ENCODE measurements at places on chromosomes 7 and 10. TPM values are rescaled to one million over a fixed set of nuclear protein-coding genes. Genes with fewer than 3 reads are reported as not detected.

DNA sequence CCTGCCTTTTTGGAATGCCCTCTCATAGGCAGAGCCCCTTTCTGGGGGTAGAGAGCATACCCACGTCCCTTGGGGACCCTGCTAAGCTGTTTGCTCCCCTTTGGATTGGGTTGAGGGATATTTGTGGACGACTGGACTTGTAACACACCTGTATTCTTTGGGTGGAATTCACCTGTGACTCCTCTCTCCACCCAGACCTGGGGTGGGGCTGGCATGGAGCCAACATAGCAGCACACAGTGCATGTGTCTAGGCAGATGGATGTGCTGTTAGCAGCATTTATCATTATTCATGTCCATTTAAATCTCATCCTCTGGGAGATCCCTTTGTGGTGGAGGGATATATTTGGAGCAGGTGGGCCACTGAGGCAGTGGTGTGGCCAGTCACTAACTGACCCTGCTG, 51.0 kb downstream of the CDH23 start:
- DNase-seq, result no peak

GRCh38 chr10:16992611-16993119, 136.9 kb downstream of the CUBN start:
- no peak for DNase-seq

Gene CALHM2
- total RNA-seq, result 1.6 TPM

- no peak for DNase-seq
These were observed 32.8 kb upstream of the CFAP46 start for GRCh38 chr10:132974886-132975830.

Gene HSPA12A
- total RNA-seq, result 33.0 TPM

Gene JCAD
- 10.2 TPM for total RNA-seq

DNA sequence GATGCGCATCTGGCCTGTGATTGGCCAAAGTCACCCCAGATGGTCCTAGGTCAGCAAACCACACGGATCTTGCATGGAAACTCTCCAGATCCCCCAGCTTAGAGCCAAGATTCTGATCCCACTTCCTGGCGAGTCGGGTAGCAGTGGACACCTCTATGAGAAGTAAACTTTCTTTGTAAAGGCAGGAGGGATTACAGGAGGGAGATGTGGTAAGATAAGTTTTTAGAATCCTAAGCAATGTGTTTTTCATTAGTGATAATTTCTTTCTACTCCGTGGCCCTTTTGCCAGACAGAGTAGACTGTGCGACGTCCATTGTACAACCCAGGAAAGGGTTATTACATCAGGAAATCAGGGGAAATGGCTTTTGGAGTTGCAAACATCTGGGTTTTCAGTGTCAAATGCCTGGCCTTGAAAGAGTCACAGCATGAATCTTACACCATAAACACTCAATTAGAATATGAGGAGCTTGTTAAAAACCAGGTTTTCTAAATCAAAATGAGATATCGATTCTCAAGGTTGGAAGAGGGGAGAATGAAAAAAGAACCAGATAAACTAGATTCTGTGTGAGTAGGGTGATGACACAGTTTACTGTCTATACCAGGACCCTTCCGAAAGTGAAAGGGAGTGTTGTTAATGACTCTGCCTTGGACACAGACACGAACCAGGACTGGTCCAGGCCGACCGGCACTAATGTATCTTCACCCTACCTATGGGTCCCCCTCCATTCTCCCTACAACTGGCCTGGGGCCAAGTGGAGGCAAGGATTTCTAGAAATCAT, 61.9 kb upstream of the WAC start:
- no peak for DNase-seq

Gene LEP
- total RNA-seq, result not detected

Gene UPK3B
- not detected for total RNA-seq

- no peak for DNase-seq
These were observed 14.6 kb downstream of the LHPP start for GRCh38 chr10:124476043-124476725.

- no peak for DNase-seq
These were observed 121.1 kb downstream of the CXCL12 start for GRCh38 chr10:44263771-44264170.

Gene CLRN3
- total RNA-seq, result not detected

Gene GIMAP7
- total RNA-seq, result 2.4 TPM

- no peak for DNase-seq
These were observed 110.0 kb upstream of the JCAD start for GRCh38 chr10:30169342-30169741.

Gene ADAM22
- total RNA-seq, result 76.2 TPM

Gene NYAP1
- 55.0 TPM for total RNA-seq

GRCh38 chr7:159122276-159122675, 22.4 kb downstream of the VIPR2 start:
- DNase-seq, result no peak

GRCh38 chr10:67618116-67618515, 77.9 kb downstream of the CTNNA3 start:
- no peak for DNase-seq

Gene POMZP3
- total RNA-seq, result 4.5 TPM
